ENCODE measurements at places on chromosomes 12 and 14. TPM values are rescaled to one million over a fixed set of nuclear protein-coding genes. Genes with fewer than 3 reads are reported as not detected.

The CLEC14A gene
- total RNA-seq = 39.7 TPM

The TSPAN9 gene
- total RNA-seq = 47.9 TPM

The SOCS2 gene
- 55.0 TPM for total RNA-seq

The TTC5 gene
- 15.1 TPM for total RNA-seq

The MSI1 gene
- 12.0 TPM for total RNA-seq

The TMPO gene
- 96.1 TPM for total RNA-seq

The MANSC4 gene
- not detected for total RNA-seq

The FOXG1 gene
- not detected for total RNA-seq

The SYNE3 gene
- total RNA-seq = 21.5 TPM

The CIROP gene
- total RNA-seq = not detected

The NKX2-1 gene
- not detected for total RNA-seq

DNA sequence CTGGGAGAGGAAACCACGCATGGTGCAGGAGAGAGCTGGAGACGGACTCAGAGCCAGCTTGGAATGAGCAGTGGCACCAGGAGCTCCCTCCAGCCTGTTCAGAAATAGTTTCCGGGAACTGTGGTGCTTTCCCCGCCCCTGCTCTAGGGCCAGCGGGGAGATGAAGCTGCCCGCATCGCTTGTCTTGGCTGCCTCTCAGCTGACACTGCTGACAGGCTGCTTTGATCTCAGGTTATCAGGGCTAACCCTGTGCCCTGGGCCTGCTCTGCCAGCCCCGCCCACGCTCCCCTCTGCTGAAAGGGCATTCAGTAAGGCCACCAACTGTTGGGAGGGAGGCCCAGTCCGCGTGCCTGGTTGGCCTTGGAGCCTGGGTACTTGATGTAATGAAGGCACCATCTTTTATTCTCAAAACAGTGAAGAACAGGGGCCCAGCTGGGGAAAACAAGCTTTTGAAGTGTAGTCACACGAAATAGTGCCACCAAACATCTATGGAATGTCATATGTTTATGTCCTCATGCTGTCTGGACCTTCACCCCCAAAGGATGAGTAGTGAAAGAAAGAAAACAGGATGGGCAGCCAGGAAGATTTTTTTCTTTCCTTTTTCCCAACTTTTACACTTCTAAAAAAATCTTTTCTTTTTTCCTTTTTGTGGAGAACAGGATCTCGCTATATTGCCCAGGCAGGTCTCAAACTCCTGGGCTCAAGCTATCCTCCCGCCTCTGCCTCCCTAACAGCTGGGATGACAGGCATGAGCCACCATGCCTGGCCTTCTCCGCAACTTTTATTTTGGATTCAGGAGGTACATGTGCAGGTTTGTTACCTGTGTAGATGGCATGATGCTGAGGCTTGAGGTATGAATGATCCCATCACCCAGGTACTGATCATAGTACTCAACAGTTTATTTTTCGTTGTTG lies 115.9 kb upstream of the TBX3 start:
- no peak overlapping the region for H3K27ac ChIP-seq
- no peaks in the 10 kb centered on the region for H3K36me3 ChIP-seq
- H3K4me3 ChIP-seq = no peak overlapping the region
- no peaks in the 10 kb centered on the region for H3K27me3 ChIP-seq

- no peaks in the 10 kb centered on the region for H3K36me3 ChIP-seq
- H3K4me1 ChIP-seq = peaks cover 13% of the 10 kb centered on the region
- no peak for DNase-seq
Measured at GRCh38 chr12:79451365-79451764, 239.4 kb downstream of the PAWR start.

DNA sequence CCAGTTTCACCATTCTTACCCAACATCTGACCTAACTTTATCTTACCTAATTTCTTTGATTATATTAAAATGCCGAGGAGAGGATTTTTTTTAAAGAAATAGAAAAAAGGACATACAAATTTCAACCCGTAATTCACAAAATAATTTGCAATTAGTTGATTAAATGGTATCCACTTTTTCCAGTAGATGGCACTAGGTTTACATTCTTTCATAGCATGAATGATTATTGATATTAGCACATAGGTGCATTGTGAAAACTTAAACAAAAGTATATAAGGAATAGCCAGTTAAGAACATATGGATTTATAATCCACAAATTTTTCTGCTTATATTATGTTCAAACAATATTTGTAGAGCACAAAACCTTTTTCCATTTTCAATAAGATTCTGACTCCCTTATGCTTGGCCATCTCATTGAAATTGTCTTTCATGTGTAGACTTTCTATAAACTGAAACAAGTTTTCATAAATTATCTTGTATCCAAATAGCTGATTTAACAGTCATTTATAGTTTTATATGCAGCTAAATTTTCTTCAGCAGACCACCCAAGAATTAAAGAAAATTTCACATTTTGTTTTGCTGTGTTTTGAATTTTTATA lies 35.3 kb downstream of the MSRB3 start:
- H3K27me3 ChIP-seq = no peaks in the 10 kb centered on the region
- H3K27ac ChIP-seq = no peak overlapping the region
- no peaks in the 10 kb centered on the region for H3K36me3 ChIP-seq

DNA sequence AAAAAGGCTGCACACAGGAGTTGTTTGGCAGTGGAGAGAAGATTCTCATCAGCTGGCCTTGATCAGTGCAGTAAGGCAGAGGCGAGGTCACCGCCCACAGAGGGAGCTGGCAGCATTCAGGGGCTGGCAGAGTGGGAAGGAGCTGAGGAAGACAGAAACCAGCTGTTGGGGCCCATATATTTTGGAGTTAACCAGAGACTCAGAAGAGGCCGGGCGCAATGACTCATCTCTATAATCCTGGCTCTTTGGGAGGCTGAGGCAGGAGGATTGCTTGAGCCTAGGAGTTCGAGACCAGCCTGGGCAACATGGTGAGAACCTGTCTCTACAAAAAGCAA lies 17.7 kb downstream of the SMCO2 start:
- H3K4me1 ChIP-seq = no peaks in the 10 kb centered on the region
- DNase-seq = peak; percentile 70
- H3K27me3 ChIP-seq = no peaks in the 10 kb centered on the region
- no peak overlapping the region for H3K4me3 ChIP-seq

GRCh38 chr12:33605757-33606156 lies 166.1 kb upstream of the SYT10 start:
- H3K4me1 ChIP-seq = no peaks in the 10 kb centered on the region
- H3K4me3 ChIP-seq = no peak overlapping the region
- H3K27me3 ChIP-seq = peaks cover 4% of the 10 kb centered on the region
- no peak for DNase-seq
- H3K36me3 ChIP-seq = no peaks in the 10 kb centered on the region
- no peak overlapping the region for H3K27ac ChIP-seq

DNA sequence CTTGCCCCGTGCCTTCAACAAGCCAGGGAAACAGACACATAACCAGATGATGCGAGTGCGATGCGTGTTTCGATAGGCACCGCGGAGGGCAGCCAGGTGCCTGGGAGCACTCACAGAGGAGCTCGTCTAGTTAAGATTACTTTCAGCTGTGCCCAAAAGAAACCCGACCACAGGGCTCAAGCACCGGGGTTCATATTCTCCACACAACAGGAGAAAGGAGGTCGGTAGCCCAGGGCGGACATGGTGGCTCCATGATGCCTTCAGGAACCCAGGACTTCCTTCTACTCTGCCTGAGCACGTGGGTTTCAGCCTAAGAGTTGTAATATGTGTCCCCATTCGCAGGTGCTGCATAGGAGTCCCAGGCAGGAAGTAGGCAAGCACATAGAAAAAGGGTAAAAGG lies 53.7 kb upstream of the DDX11 start:
- no peaks in the 10 kb centered on the region for H3K36me3 ChIP-seq
- DNase-seq = no peak
- no peak overlapping the region for H3K4me3 ChIP-seq
- no peaks in the 10 kb centered on the region for H3K27me3 ChIP-seq

GRCh38 chr12:20567413-20567812 lies 127.7 kb upstream of the SLCO1C1 start:
- no peaks in the 10 kb centered on the region for H3K4me1 ChIP-seq
- H3K36me3 ChIP-seq = no peaks in the 10 kb centered on the region
- no peak for DNase-seq
- no peak overlapping the region for H3K27ac ChIP-seq
- H3K4me3 ChIP-seq = no peak overlapping the region

GRCh38 chr14:71721791-71722190 lies 210.4 kb upstream of the RGS6 start:
- H3K4me1 ChIP-seq = no peaks in the 10 kb centered on the region
- DNase-seq = no peak
- no peak overlapping the region for H3K27ac ChIP-seq
- H3K4me3 ChIP-seq = no peak overlapping the region
- no peaks in the 10 kb centered on the region for H3K27me3 ChIP-seq
- no peaks in the 10 kb centered on the region for H3K36me3 ChIP-seq

DNA sequence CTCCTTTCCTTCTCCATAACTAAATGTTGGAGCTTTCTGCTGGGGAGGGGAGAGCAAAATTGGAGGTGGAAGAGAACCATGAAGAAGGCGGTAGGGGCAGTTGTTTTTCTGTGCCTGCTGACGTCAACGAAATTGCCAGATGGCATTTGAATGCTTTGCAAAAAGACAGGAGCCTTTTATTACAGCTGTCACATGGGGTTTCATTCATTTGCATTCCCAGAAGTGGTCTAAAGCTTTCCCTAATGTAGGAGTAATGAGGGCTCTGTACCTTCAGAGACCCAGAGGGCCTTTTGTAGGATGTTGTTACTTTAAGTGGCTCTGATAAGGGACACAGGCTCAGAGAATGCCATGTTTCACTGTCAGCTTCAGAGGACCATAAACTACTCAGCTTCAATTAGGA lies 107.1 kb upstream of the SLCO1C1 start:
- no peak overlapping the region for H3K27ac ChIP-seq
- H3K27me3 ChIP-seq = no peaks in the 10 kb centered on the region
- H3K4me1 ChIP-seq = no peaks in the 10 kb centered on the region
- no peak for DNase-seq

GRCh38 chr12:117889098-117889497 lies 79.7 kb downstream of the KSR2 start:
- H3K36me3 ChIP-seq = no peaks in the 10 kb centered on the region
- H3K4me3 ChIP-seq = no peak overlapping the region
- DNase-seq = no peak
- H3K27ac ChIP-seq = no peak overlapping the region

- no peak overlapping the region for H3K27ac ChIP-seq
- no peak overlapping the region for H3K4me3 ChIP-seq
- H3K36me3 ChIP-seq = no peaks in the 10 kb centered on the region
- H3K4me1 ChIP-seq = no peaks in the 10 kb centered on the region
Measured at GRCh38 chr12:57569858-57570257, 20.0 kb downstream of the KIF5A start.

- H3K36me3 ChIP-seq = no peaks in the 10 kb centered on the region
- no peaks in the 10 kb centered on the region for H3K27me3 ChIP-seq
- no peak overlapping the region for H3K27ac ChIP-seq
- H3K4me1 ChIP-seq = no peaks in the 10 kb centered on the region
- DNase-seq = no peak
Measured at GRCh38 chr12:57489157-57489641, 1.3 kb downstream of the MARS1 start.

GRCh38 chr12:90058704-90059103 lies 350.1 kb upstream of the ATP2B1 start:
- DNase-seq = no peak
- H3K4me3 ChIP-seq = no peak overlapping the region
- H3K4me1 ChIP-seq = no peaks in the 10 kb centered on the region
- no peak overlapping the region for H3K27ac ChIP-seq

DNA sequence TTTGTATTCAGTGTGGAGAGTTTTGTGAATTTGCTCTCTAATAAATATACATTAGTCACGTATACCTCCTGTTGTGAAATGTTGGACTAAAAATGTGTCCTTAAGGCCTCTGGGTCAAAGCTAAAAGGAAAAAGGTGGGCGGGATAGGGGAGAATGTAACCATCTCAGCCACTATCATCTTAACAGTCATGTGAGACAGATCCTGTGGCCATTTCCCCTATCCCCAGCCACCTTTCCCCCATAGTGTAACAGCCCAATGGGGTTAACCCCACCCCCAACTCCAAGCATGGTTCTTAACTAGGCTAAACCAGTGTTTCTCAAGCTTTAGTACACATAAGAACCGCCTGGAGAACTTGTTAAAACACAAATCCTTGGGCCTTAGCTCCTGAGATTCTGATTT lies 6.5 kb upstream of the ITPR2 start:
- no peaks in the 10 kb centered on the region for H3K36me3 ChIP-seq
- no peak for DNase-seq
- no peak overlapping the region for H3K27ac ChIP-seq
- no peaks in the 10 kb centered on the region for H3K4me1 ChIP-seq
- H3K27me3 ChIP-seq = no peaks in the 10 kb centered on the region

- H3K4me3 ChIP-seq = peak overlapping the region; percentile 83
- H3K36me3 ChIP-seq = no peaks in the 10 kb centered on the region
- peaks cover 10% of the 10 kb centered on the region for H3K4me1 ChIP-seq
- H3K27me3 ChIP-seq = no peaks in the 10 kb centered on the region
- peak overlapping the region; percentile 93 for H3K27ac ChIP-seq
- no peak for DNase-seq
Measured at GRCh38 chr12:55716582-55716957, 724 bp downstream of the BLOC1S1 start.

- no peaks in the 10 kb centered on the region for H3K36me3 ChIP-seq
- DNase-seq = no peak
- H3K27me3 ChIP-seq = no peaks in the 10 kb centered on the region
- no peak overlapping the region for H3K27ac ChIP-seq
- H3K4me3 ChIP-seq = no peak overlapping the region
Measured at GRCh38 chr12:88505696-88506095, 74.6 kb downstream of the KITLG start.

- no peak for DNase-seq
- no peak overlapping the region for H3K4me3 ChIP-seq
- H3K4me1 ChIP-seq = no peaks in the 10 kb centered on the region
- H3K27me3 ChIP-seq = no peaks in the 10 kb centered on the region
- H3K27ac ChIP-seq = no peak overlapping the region
Measured at GRCh38 chr14:105333020-105333490, 18.5 kb downstream of the PACS2 start.

- no peak for DNase-seq
- H3K4me1 ChIP-seq = no peaks in the 10 kb centered on the region
- H3K27ac ChIP-seq = no peak overlapping the region
- H3K4me3 ChIP-seq = no peak overlapping the region
- no peaks in the 10 kb centered on the region for H3K36me3 ChIP-seq
Measured at GRCh38 chr12:28620281-28620680, 430.0 kb downstream of the CCDC91 start.

DNA sequence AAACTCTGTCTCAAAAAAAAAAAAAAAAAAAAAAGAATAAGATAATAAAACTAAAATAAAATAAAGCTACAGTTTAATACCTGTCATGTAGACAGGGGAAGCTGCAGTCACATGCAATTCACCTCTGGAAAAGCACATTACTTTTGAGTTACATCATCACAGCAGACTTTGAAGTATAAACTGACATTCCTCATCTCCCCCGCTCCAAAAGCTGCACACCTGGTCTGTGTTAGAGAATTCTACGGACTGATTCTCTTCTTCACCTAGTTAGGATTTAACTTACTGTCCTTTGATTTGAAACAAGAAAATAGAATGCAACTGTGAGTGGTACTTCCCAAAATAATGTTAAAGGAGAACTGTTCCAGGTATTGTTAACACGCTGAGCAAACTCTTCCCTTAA lies 25.1 kb downstream of the SPPL3 start:
- no peak for DNase-seq
- no peak overlapping the region for H3K4me3 ChIP-seq
- H3K27ac ChIP-seq = no peak overlapping the region
- no peaks in the 10 kb centered on the region for H3K4me1 ChIP-seq
- H3K27me3 ChIP-seq = no peaks in the 10 kb centered on the region
